ENCODE measurements at places on chromosomes 13 and 19.

DNA sequence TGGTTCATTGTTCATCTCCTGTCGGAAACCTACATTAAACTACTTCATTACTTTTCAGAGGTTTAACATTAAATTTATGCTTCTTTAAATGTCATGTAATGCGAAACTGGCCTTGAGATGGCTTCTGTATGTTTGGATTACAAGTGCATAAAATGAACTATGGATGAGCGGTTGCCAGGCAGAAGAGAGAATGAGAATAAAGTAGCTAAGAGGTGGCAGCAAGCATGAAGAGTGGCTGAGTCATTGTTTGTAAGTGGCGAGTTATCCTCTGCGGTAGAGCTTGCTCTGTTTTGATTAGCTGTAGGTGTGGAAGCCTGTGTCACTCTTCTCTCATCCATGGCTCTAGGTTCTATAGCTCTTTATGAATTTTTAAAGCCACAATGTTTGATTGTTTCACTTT is 1139.6 kb upstream of the PCDH9 start:
- no peak for DNase-seq

DNA sequence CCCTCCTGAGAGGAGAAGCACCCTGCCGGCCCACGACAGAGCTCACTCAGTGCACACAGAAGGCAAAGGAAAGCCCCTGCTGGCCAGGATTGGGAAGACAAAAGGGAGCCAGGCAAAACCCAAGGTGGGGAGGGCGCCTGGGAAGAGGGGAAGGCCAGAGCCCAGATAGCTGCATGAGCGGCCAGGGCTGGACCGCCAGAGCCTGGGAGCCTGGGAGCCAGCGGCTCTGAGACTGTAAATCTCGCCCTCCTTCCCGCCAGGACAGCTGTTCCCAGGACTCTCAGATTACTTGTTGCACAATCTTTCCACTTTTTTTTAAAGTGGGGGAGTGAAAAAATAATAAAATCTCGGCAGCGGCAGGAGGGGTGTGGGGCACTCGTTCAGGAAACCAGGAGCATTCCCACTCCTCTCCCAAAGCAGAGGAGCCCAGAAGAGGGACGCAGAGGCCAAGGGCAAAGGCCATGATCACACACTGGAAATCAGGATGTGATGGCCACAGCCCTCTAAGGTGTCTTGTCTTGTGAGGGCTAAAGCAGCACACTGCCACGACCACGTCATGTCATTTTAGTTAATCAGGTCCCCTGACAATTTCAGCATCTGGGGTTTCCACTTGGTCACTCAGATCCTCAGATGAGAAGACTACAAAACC is 19.6 kb upstream of the EPHX3 start:
- DNase-seq: peak; percentile 97

GRCh38 chr19:45972947-45973540 is 621 bp downstream of the NOVA2 start:
- DNase-seq: no peak

- DNase-seq: peak; percentile 99
Measured at GRCh38 chr19:35124098-35125060, 8.8 kb downstream of the FXYD3 start.

- DNase-seq: no peak
Measured at GRCh38 chr13:60152904-60153303, 10.8 kb downstream of the DIAPH3 start.

GRCh38 chr19:50869479-50869878 is 3.8 kb upstream of the KLK2 start:
- no peak for DNase-seq

All from tongue (tissue), 3 donors.